GM13976 (cell line): ENCODE measurements at places on chromosomes 16 and 17.
A peak's percentile ranks its signal among the peaks of the same experiment; 100 is the strongest.

DNA sequence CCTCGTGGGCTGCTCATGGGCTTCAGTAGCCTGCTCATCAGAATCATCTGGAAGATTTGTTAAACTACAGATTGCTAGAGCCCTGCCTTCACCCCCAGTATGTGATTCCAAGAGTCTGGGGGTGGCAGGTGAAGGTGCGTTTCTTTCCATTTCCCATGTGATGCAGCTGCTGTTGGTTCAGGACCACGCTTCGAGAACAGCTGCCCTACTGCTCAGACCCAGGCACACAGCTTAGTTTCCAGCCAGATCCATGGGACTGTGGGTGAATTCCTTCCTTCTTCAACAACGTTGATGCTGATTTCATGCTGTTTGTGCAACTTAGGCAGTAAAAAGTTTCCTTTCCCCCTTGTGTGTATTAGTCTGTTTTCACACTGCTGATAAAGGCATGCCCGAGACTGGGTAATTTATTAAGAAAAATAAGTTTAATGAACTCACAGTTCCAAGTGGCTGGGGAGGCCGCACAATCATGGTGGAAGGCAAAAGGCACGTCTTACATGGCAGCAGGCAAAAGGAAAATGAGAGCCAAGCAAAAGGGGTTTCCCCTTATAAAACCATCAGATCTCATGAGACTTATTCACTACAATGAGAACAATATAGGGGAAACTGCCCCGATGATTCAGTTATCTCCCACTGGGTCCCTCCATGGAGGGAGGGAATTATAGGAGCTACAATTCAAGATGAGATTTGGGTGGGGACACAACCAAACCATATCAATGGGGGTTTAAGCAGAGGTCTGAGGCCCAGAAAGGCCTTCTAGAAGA is 159.2 kb downstream of the XYLT1 start:
- no peak for DNase-seq

DNA sequence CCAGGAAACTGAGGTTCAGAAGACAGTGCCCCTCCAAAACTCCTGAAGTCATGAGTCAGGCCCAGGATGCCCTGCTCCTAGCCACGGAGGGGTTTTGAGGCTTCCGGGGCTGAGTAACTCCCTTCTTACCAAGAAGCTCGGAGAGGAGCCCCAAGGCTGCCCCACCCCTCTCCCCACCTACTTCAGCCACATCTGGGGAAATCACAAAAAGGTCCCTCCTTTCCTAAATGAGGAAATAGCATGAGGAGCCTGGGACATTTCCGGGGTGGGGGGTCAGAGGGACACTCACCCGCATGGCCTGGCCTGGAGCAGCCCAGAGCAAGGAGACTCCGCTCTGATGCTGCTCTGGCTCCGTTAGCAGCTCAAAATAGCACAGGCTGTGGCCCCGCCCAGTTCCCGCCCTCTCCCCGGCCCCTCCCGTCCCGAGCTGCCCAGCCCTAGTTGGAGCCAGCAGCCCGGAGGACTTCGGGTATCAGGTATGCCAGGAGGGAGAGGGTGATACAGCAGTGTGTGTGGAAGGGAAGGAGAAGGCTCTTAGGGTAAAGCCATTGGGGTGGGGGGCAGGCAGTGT is 40.1 kb downstream of the MYO18A start:
- peak; percentile 85 for DNase-seq

GRCh38 chr16:11389631-11390565 is 44.6 kb downstream of the RMI2 start:
- no peak for DNase-seq

- DNase-seq = peak; percentile 28
Observed at GRCh38 chr17:59154292-59154720, 680 bp downstream of the SKA2 start.

GRCh38 chr17:72423718-72424117 is 302.9 kb downstream of the SOX9 start:
- DNase-seq = no peak

DNA sequence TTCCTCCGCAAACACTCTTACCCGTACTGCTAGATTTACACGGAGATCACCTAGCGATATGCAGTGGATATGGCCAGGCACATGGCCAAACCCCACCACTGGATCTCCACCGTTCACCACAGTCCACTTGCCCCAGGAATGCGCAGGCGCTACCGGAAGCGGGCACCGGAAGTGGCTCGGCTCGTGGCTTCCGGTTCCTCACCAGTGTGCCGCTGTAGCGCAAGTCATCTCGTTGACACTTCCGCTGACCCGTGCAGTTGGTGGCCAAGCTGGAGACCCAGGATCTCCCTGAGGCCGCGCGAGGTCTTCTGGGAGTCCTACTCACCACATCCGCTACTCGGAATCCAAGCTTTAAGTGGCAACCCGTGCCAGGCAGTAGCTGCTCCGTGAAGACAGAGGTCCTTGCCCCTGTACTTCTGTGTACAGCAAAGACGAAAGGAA is 11.5 kb downstream of the ZNF597 start:
- peak; percentile 40 for DNase-seq

DNA sequence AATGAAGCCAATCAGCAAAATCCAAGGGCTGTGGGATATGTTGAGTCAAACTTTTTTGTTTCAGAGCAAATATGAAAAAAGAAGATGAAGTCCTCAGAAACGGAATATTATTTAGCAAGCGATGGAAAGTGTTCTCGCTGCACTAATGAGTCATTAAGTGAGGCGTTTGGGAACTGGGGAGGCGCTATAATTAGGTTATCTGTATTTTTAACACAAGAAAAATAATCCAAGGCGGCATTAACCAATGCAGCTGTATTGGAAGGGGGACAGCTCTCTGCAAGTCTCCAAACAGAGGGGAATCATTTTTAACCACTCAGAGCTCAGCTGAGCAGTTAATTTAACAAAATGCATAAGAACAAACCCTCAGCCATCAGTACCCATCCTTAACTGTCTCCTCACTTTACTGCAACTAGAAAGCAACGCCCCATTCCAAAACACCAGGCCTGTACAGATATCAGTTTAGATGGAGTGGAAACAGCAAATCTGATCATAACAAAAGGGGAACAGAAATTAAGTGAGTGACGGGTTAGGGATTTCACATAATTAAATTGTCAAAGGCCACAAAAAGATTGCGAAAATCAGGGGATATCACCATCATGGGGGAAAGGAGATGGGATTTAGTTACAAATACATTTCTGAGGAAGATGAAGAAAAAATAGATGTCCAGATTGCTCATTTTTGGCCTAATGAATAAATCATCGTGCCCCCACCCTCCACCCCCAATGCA is 211.0 kb upstream of the TOX3 start:
- DNase-seq = no peak

DNA sequence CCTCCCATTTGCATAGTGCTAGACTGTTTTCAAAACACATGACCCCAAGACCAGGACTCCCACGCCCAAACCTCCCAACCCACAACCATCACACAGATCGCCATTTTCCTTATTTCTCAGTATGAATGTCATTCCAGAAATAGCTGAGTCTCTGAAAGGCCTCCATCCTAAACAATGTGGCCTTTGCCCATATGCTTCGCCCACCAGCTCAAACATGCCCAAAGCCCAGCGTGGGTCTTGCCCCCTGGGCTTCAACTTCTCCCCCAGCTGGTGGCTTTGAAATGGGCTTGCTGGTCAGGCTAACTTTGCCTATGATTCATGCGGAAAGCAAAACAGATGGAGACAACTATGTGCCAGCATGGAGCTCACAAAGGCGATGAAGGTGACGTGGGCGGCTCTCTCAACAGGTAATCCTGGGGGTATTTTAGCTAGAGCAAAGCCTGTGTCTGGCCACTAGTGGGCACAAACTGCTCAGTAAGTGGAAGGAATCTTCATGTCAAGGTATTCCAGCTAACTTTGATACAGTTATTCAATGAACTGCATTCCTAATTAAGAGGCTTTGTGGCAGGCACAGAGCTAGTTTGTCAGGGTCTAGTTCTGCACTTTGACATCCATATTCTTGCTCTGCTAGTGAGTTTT is 17.1 kb downstream of the PMP22 start:
- DNase-seq = no peak

DNA sequence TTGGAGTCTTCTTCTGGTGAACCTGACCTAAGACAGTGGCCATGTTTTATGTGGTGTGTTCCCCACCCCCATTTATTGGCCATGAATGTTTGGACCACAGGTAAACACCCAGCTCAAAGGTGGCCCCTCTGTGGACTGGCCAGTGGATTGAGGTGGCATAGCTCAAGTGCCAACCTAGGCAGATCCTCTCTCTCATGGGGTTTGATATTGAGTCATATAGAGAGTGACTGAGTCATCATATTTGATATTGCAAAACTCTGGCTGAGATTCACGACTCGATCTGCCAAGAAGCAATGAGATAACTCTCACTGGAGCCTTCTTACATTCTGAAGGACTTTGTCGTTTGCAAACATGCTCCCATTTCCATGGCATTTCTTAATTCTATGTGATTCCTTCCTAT is 10.5 kb upstream of the TEKT3 start:
- no peak for DNase-seq

- no peak for DNase-seq
Observed at GRCh38 chr16:31513126-31513525, 4.9 kb upstream of the RUSF1 start.

DNA sequence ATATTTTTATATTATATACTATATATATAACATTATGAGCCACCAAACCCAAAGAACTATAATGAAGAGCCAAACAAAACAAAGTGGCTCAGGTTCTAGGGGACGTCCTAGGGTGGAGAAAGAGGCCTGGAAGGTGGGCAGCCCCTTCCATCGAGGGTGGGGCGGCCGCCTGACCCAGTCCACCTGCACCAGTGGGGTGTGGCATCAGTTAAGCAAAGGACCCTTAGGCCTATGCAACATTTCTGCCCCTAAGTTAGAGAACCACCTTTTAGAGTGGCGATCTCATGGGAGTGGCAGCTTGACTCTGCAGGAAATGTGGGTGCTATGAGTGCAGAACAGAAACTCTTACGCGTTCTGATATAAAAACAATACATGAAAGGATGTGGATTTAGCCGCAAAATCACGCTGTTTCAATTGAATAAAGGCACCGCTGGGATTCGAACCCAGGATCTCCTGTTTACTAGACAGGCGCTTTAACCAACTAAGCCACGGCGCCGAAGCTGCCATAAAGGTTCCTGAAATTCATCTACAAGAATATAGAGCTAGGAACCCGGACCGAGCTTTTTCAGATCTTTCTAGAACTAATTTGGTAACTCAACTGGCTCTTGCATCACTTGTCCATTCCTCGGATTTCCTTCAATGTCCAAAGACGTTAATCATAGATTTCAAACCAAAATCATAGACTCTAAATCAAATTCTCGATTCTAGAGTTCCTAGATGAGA is 15.6 kb upstream of the AURKB start:
- no peak for DNase-seq

DNA sequence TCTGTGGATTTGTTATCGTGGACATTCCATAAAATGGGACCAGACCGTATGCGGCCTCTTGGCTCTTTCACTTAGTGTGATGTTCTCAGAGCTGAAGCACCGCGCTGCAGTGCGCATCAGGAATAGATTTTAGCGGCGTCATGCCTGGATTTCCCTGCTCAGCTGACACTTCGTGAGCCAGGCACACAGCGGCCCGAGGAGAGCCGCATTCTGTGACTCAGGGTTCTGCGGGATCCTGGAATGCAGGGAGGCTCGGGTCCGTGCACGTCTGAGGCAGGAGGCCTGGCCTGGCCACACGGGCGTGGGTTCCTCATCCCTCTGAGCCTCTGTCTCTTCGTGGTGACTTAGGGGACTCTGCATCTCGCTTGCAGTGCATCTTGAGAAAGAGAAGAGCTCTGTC is 13.4 kb downstream of the CBFA2T3 start:
- DNase-seq = no peak

DNA sequence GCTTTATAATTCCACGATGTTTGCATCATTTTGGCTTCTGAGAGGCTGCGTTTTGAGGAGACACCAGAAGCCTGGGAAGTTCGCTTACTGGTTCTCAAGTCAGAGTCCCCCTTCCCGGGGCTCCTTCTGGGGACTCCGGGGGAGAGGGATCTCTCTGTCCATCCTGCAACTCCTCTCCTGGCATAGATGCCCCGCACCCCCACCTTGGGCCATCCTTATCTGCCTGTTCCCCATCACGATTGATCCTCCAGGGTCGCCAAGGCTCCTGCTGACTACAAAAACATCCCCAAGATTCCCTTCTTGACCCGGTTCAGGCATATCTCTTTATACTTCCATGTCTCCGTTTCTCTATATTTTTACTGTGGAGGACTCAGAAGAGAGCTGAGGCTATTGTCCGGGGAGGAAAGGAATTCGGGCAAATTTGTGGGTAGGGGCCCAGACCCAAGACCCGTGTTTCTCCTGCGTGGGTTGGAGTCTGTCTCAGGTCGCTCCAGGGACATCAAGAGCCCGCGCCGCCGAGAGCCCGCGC is 18.4 kb upstream of the HOXB13 start:
- no peak for DNase-seq

GRCh38 chr16:6020162-6020985 is 922.8 kb upstream of the EEF2KMT start:
- no peak for DNase-seq

DNA sequence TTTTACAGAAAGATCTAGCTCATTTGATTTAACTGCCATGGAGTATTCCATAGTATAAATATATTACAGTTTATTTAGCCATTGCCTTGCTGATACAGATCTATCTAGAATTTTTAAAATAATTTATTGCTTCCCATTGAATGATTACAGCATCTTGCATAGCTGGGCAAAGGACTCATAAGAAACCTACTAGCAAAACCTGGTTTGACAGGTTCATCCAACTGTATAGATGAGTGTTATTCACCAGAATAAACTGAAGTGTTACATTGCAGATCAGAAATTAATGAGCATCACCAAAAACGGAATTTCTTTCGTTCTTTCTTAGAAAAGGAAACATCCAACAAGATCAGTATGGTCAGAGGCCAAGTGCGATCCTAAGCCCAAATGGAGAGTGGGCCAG is 202.2 kb upstream of the CACNG5 start:
- DNase-seq = no peak

GRCh38 chr16:82859662-82860061 is 232.9 kb downstream of the CDH13 start:
- no peak for DNase-seq

GRCh38 chr17:65261682-65262636 is 124.8 kb downstream of the RGS9 start:
- DNase-seq = no peak

- DNase-seq = no peak
Observed at GRCh38 chr16:30079480-30079879, 3.7 kb downstream of the PPP4C start.

- no peak for DNase-seq
Observed at GRCh38 chr17:40188694-40189093, 11.4 kb downstream of the RAPGEFL1 start.

DNA sequence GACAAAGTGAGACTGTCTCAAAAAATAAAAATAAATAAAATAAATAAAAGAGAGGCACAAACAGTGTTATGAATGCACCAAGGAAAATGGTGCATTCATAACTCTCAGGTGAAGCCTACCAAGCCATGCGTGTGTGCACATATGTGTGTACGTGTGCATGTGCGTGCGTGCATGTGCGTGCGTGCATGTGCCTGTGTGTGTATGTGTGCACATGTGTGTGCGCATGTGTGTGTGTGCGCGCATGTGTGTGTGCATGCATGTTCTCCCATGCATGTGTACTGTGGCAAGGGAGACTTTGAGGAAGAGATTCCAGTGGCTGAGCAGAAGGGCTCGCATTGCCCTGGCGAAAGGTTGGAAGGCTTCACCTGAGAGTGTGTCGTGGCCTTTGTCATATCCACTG is 4.7 kb downstream of the SPN start:
- no peak for DNase-seq
